NCI-H748 treated with DMSO at 0.1 percent for 48 hours (cell line): ENCODE measurements at places on chromosomes 5 and 9.

GRCh38 chr5:139579-140442 lies 47.8 kb downstream of the PLEKHG4B start:
- no peak for DNase-seq

GRCh38 chr5:127398508-127398907 lies 107.9 kb downstream of the MEGF10 start:
- no peak for DNase-seq

- no peak for DNase-seq
These were observed 10.4 kb upstream of the TOMM5 start for GRCh38 chr9:37602817-37603216.

GRCh38 chr5:102937894-102938293 lies 182.0 kb downstream of the GIN1 start:
- no peak for DNase-seq

DNA sequence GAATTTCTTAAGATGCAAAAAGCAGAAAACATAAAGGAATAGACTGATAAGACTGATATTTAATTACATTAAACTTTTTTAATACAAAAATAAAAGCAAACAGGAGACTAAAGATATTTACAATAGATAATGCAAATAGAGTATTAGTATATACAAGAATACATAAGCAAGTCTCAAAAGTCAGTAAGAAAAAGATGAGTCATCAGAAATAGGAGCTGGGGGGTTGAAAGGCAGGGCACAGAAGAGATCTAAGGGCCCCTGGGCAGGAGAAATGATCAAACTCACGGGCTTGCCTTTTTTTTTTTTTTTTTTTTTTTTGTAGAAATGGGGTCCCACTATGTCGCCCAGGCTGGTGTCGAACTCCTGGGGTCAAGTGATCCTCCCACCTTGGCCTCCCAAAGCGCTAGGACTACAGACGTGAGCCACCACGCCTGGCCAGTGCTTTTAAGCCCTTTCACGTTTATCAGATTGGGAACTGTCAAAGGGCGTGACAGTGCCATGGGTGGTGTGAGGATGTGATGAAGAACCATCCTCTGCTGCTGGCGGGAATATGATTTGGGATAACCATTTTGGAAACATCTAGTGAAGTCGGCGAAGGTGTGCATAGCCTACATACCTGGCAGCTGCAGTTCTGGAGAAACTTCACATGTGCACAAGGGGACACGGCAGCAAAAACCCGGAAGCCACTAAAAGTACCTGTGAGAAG lies 126.1 kb downstream of the CACNA1B start:
- no peak for DNase-seq
